ENCODE measurements at places on chromosomes 3 and 15. TPM values are rescaled to one million over a fixed set of nuclear protein-coding genes. Genes with fewer than 3 reads are reported as not detected.

Gene PLIN1
- 0.08 TPM for total RNA-seq

Gene CCDC191
- total RNA-seq = 1.7 TPM

Gene THSD4
- total RNA-seq = 23.0 TPM

Gene NR1I2
- total RNA-seq = not detected

Gene ROBO1
- total RNA-seq = 9.1 TPM
